ENCODE measurements at places on chromosomes 1 and 21. TPM values are rescaled to one million over a fixed set of nuclear protein-coding genes. Genes with fewer than 3 reads are reported as not detected.

ATP1A2 gene
- total RNA-seq: not detected

MFAP2 gene
- total RNA-seq: 26.2 TPM

TRMT13 gene
- 12.8 TPM for total RNA-seq

FCMR gene
- total RNA-seq: 0.38 TPM

PTGFR gene
- total RNA-seq: under 0.01 TPM

ENAH gene
- total RNA-seq: 60.8 TPM

DRAM2 gene
- total RNA-seq: 45.4 TPM

AGBL4 gene
- total RNA-seq: not detected

FCAMR gene
- not detected for total RNA-seq

TAS1R1 gene
- total RNA-seq: not detected

PRAMEF5 gene
- not detected for total RNA-seq

PPIAL4G gene
- total RNA-seq: not detected

DSCAM gene
- total RNA-seq: 0.29 TPM

ATP1A4 gene
- total RNA-seq: not detected

MRAP gene
- total RNA-seq: not detected

TDRD5 gene
- not detected for total RNA-seq

RGS8 gene
- not detected for total RNA-seq

DUSP23 gene
- 63.4 TPM for total RNA-seq

GCLM gene
- total RNA-seq: 39.0 TPM

CFAP45 gene
- total RNA-seq: 1.5 TPM

CD53 gene
- total RNA-seq: not detected

THEMIS2 gene
- total RNA-seq: 9.8 TPM

SMCP gene
- total RNA-seq: not detected

S100A11 gene
- 108 TPM for total RNA-seq

ANKRD34A gene
- total RNA-seq: 0.33 TPM

All from vein endothelial cell (primary cell).